NCI-H187 treated with DMSO at 0.1 percent for 48 hours (cell line): ENCODE measurements at places on chromosomes 12 and 14.

- no peak for DNase-seq
Measured at GRCh38 chr14:99450266-99450665, 30.4 kb downstream of the SETD3 start.

DNA sequence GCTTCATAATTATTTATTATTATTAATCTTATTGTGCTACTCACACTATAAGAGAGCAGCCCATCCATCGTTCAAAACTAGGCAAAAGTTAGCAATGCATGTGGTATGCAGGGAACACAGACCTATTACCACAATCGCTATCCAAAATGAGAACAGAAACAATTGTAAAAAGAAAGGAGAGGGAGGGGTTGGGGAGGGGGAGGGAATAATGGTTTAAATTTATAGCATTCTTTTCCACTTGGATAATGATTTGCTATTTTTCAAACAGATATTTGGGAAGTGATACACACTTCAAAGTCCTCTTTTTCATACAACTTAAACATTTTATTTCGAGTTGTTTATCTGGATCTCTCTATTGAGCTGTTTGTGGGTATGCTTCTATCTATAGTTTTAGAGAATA, 248.6 kb upstream of the SOX5 start:
- no peak for DNase-seq

DNA sequence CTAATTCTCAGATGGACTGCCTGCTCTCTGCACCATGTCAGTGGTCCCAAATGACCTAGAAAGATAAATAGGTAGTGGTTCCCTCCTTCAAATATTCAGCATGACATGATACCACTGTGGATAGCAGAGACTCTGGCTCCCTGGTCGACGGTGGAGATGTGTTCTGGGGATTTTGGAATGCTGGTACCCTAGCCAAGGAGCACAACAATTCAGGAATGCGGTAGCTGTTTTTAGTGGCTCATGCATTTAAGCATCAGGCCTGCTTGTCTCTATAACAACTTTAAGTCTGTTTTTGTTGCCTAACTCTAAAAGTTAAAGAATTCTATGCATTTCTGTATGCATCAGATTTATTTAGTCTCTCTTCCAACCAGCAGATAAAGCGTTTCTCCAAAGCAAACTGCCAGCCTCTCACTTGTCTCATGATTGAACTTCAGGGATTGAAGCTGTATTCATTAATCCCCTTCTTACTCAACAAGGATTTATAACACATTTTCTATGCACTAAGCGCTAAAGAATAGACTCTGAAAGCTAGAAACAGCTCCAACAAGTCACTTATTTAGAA, 164.9 kb upstream of the BMP4 start:
- DNase-seq = no peak

DNA sequence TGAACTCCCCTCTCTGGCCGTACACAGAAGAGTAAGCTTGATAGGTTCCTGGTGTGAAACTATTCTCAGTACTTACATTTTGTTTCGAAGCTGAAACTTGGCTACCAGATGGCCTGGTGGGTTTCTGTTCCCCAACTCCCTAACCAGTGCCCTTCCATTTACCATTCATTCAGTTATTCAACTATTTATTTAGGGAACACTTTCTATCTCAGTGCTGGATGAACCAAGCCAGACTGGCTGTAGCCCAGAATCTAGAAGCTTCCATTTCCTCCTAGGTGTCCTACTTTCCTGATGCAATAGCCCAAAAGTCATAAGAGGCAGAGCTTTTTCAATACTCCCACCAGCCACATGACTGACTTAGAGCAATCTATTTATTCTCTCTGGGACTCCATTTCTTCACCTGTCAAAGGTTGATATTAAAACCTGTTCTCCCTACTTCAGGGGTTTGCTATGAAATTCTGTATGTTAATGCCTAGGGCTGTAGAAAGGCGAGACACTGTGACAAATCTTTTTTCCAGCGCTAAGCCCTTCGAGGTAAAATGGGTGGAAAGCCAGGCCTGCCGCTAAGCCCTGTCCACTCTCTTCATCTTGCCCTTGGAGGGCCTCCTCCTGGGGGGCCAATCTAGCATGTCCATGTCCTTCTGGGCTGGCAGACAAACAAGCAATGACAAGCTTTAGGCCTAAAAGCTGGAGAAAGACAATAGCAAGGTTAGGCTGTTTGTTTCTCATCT, 8.1 kb upstream of the IRF2BPL start:
- no peak for DNase-seq

- DNase-seq = no peak
Measured at GRCh38 chr14:62896932-62897456, 148.3 kb downstream of the KCNH5 start.

DNA sequence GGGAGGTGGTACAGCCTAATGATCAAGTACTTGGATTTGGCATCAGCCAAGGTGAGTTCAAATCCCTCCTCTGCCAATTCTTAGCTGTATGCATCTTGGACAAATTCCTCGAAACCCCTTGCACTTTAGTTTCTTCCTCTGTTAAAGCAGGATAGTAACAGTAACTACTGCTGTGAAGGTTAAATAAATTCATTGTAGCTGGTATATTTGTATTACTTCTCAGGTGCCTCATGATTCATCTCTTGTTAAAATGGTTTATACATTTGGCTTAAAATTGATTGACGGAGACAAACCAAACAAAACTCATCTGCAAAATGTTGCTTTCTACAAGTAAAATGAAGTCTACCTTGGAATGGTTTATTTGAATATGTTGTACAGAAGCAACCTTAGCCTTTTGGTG, 2.3 kb upstream of the PTPRB start:
- no peak for DNase-seq

DNA sequence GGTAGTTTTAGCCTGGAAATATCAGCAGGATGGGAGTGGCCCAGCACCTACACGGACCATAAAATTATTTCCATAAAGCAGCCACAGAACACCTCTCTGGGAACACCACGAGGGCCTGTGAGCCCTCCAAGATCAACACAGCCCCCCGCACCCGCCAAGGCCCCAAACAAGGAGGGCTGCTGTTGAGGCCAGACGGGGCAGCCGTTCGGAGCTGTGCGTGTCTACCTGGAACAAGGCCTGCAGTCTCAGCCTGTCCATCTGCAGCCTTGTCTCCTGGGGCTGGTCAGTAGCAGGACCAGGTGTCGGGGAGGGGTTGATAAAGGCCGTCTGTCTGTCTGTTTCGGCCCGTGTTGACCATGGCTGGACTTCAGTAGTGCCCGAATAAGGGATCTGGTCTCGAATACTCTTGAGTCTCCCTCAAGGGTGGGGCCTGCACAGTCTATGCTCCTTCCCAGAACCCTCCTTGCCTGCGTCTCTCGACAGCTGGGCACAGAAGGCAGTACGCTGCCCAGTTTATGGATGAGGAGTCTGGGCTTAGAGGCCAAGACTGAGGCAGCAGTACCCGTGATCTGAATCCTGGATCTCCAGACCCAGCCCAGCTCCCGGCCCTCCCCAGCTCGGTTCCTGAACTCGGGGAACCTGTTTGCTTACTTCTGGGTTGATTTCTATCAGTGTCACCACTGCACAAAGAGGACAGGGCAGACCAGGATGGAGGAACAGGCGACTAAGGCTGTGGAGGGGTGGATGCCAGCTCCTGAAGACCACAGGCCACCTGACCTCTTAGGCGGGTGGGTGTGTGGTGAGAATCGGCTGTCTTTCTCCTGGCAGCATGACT, 23.1 kb upstream of the DLK1 start:
- DNase-seq = no peak

- no peak for DNase-seq
Measured at GRCh38 chr12:3071107-3071506, 6.1 kb upstream of the TSPAN9 start.

- no peak for DNase-seq
Measured at GRCh38 chr14:53183611-53184010, 30.5 kb upstream of the DDHD1 start.

DNA sequence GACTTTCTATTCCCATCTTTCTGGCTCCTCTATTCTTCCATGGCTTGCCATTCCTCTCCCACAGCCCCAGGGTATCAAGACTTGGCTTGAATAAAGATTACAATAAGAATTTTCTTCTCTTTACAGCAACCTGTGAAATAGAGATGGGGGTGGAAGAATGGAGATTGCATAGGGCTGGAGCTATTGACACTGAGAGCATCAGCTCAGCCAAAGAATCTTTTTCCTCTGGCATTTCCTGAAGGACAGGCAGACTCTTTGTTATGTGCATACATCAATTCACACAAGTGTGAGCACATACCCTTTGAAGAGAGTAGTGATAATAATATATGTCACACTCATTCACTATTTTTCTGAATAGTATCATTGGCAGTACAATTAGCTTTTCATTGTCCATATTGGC, 4.7 kb downstream of the RNASE11 start:
- DNase-seq = no peak

GRCh38 chr14:88490168-88490567, 64.6 kb downstream of the PTPN21 start:
- DNase-seq = no peak

GRCh38 chr12:122094735-122095631, 16.4 kb downstream of the MLXIP start:
- no peak for DNase-seq

GRCh38 chr12:119836781-119837180, 40.3 kb downstream of the CIT start:
- no peak for DNase-seq

GRCh38 chr12:75977952-75978671, 53.5 kb downstream of the PHLDA1 start:
- DNase-seq = no peak

DNA sequence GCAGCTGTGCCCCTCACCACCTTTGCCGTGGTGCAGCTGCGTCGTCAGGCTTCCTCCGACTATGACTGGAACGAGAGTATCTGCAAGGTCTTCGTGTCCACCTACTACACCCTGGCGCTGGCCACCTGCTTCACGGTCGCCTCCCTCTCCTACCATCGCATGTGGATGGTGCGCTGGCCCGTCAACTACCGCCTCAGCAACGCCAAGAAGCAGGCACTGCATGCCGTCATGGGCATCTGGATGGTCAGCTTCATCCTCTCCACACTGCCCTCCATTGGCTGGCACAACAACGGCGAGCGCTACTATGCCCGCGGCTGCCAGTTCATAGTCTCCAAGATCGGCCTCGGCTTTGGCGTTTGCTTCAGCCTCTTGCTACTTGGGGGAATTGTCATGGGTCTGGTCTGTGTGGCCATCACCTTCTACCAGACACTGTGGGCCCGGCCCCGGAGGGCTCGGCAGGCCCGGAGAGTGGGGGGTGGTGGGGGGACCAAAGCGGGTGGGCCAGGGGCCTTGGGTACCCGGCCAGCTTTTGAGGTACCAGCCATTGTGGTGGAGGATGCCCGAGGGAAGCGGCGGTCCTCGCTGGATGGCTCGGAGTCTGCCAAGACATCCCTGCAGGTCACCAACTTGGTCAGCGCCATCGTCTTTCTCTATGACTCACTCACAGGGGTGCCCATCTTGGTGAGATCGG, 2.6 kb downstream of the GPR162 start:
- no peak for DNase-seq

DNA sequence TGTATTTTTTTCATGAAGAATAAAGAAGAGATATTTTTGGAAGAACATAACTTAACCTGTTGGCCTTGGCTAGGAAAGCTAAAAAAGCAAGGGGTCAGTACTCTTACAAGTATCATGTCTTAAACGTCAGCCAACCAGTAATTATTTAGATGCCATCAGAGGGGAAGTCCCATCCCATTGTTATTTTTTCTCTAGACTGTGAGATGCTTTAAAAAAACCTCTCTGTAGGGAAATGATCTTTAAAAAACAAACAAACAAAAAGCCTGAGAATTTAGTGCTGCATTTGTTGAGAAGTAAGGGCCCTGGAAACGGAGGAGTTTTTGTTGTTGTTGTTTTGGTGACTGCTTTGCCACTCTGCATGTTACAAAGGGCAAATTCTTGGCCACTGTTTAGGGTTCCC, 474.0 kb downstream of the ZFP36L1 start:
- no peak for DNase-seq

DNA sequence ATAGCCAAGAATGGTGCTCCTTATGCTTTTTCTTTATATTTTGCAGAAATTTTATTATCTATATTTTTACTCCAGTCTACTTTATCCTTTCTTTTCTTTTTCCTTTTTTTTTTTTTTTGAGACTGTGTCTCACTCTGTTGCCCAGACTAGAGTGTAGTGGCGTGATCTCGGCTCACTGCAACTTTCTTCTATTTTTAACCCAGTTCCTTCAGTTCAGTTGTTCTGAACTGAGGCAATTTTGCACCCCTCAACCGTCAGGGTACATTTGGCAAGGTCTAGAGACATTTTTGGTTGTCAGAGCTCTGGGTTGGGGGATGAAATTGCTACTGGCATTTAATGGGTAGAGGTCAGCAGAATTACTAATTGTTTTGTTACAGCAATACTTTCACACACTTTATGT, 75.7 kb downstream of the DIP2B start:
- DNase-seq = no peak

- no peak for DNase-seq
Measured at GRCh38 chr12:103840462-103840875, 565 bp downstream of the NT5DC3 start.

DNA sequence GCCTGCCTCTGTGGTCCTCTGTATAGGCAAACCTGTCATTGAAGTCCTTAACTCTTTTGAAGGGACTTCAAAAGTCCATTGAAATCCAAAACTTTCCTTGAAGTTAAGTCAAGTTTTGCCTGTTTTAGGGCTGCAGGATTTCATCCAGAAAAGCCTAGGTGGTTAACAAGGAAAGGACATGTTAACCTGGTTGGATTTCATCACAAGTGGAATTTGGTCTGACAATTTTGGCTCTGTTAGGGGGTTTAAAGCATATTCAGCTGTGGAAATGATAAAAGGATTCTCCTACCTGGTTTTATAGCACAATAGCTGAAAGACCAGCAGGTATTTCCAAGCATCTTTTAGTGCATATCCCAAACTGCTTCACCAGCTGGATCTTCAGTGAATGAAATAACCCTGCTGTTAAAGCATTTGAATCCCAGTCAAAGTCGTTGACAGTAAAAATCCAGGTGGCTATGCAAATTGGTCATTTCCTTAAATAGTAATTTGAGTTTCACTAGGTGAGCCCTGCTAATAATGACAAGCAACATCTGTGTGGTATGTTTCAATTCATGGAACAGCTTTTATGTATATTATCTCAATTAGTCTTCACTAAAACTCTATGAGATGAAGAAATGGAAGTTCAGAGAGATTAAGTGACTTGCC, 400.5 kb downstream of the ETNK1 start:
- DNase-seq = no peak

- no peak for DNase-seq
Measured at GRCh38 chr12:99201906-99202645, 445.5 kb upstream of the GARIN6 start.

DNA sequence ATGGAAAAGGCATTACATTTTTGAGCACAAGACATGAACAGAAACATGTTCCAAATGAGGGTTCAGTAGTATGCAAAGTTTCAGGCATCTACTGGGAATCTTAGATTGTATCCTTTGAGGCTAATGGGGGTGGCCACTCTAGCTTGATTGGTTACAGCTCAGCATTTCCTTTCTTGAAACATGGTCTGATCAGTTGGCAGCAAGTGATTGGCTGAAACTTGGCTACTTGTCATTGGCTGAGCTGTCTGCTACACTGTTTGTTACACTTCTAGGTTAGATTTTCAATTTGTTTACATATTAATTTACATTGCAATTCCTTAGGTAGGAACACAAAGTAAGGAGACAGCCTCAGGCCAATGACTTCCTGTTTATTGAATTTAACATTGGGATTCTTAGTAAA, 918.0 kb upstream of the SEL1L start:
- DNase-seq = no peak

- no peak for DNase-seq
Measured at GRCh38 chr12:131671871-131672270, 39.0 kb upstream of the SFSWAP start.
